ENCODE measurements at places on chromosomes 7 and 10.
A peak's percentile ranks its signal among the peaks of the same experiment; 100 is the strongest.

- DNase-seq = no peak
These were observed 50.6 kb upstream of the IGFBP3 start for GRCh38 chr7:45971661-45972175.

GRCh38 chr7:65798111-65799075, 74.5 kb upstream of the VKORC1L1 start:
- peak; percentile 51 for DNase-seq

DNA sequence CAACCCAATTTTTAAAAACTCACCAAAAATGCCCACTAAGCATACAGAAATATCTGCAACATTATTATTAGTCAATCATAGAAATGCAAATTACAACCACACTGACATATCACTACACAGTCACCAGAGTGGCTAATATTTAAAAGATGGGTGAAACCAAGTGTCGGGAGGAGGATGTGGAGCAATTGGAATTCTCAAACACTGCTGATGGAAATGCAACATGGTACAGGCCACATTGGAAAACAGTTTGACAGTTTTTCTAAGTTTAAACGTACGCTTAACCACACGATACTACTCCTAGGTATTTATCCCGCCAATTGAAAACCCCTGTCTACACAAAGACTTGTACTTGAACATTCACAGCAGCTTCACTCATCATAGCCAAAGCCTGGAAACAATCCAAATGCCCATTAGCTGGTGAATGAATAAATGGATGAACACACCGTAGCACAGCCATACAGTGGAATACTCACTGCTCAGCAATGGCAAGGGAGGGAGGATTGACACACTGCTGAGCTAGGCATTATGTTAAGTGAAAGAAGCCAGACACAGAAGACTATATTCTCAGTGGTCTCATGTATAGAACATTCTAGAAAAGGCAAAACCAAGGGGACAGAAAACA, 16.3 kb downstream of the GCK start:
- DNase-seq = peak; percentile 40

GRCh38 chr7:146216396-146217041, 99.9 kb downstream of the CNTNAP2 start:
- DNase-seq = no peak

- no peak for DNase-seq
These were observed 146.3 kb downstream of the GPR85 start for GRCh38 chr7:112940314-112940732.

GRCh38 chr10:96591946-96592345, 5.1 kb upstream of the TM9SF3 start:
- no peak for DNase-seq

GRCh38 chr10:64109926-64110495, 588.8 kb downstream of the REEP3 start:
- DNase-seq = no peak

DNA sequence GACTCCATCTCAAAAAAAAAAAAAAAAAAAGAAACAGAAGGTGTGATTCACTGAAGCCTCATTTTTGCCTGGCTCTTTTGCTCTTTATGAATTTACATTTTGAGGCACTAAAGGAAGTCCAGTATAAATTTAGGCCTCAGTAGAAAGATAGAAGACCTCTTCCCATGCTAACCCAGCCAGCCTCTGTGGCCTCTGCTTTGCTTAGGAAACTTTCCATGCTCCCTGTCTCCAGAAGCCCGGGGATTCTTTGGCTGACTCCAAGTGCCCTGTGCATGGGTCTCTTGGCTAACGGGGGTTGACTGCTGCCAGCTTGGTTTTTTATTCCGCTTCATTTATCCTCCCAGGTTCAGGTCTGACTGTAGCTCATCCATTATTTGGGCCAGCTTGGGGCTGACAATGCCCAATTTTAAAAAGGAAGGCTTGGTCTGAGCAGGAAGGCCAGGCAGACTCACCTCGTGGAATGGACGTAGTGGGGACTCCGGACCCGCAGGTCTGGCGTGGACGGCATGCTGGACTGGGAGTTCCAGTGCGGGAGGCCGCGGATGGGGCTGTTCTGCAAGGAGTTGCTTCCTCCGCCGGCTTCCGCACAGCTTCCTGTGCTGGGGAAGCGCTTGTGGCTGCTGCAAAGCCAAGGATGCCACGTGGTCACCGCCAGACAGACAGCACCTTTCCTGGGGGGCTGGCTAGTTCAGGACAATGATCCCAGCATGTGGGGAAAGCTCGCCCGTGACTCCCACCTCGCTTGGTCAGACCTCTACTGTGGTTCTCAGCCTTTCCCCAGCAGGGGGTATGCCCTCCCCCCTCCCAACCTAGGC, 72.3 kb downstream of the PRPF18 start:
- no peak for DNase-seq

DNA sequence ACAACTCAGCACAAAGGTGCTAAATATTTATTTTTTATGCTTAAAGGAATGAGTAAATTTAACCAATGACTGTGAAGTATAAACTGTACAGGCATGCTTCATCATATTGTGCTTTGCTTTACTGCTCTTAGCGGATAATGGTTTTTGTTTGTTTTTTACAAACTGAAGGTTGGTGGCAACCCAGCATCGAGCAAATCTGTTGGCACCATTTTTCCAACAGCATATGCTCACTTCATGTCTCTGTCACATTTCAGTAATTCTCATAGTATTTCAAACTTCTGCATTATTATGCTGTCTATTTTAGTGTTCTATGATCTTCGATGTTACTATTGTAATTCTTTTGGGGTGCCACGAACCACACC, 22.8 kb downstream of the BRAF start:
- DNase-seq = no peak

DNA sequence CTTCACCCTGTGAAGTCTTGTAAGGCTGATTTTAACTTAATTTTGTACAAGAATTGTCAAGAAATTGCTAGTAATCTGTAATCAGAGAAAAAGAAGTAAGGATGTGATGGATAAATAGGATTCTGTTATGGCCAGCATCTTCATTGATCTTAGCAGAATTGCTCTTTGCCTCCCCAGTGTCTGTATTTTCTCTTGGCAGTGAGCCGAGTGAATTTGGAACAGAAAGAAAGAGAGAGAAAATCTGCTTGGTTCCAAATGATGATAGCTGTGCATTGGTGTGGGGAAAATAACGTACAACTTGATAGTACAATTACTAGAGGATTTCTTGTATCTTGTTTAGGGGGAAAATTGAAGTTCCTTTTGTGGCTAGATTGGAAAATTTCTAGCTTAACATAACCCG, 34.6 kb downstream of the VTI1A start:
- DNase-seq = no peak

DNA sequence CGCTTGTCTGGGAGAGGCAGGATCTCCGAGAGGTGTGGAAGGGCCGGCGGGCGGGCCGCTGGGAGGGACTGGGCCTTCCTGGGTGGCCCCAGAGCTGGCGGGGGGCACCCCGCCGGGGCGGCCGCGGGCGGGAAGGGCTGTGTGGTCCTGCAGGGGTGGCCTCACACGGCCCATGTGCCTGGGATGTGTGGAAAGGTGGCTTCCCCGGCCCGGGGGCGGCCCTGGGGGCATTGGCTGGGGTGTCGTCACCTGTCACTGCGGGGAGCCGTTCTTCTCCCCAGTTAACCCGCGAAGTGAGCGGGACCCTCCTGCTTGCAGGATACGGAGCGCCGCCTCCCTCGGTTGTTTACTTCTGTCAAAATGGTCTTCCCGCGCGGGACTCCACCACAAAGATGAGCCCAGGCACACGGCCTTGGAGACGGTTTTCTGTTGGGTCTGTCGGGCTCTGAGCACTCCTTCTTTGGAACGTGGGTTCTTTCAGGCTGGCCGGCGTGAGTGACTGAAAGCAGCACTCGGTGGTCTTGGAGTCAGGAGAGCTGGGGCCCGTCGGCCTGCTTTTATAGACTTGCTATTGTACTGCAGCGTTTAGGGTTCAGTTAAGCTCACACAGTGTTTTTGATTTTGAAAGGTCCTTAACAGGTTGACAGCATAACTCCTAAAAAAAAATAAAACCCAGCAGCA, 700 bp downstream of the SMC3 start:
- peak; percentile 25 for DNase-seq

DNA sequence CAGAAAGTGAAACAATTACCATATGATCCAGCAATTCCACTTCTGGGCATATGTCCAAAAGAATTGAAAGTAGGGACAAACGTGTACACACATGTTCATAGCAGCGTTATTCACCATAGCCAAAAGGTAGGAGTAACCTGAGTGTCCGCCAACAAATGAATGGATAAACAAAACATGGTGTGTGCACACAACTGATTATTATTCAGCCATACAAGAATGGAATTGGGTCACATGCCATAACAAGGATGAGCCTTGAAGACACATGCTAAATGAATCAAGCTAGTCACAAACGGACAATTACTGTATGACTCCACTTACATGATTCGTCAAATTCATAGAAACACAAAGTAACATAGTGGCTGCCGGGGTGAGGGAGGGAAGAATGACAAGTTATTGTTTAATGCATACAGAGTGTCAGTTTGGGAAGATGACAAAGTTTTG, 4.1 kb upstream of the OIT3 start:
- peak; percentile 9 for DNase-seq

DNA sequence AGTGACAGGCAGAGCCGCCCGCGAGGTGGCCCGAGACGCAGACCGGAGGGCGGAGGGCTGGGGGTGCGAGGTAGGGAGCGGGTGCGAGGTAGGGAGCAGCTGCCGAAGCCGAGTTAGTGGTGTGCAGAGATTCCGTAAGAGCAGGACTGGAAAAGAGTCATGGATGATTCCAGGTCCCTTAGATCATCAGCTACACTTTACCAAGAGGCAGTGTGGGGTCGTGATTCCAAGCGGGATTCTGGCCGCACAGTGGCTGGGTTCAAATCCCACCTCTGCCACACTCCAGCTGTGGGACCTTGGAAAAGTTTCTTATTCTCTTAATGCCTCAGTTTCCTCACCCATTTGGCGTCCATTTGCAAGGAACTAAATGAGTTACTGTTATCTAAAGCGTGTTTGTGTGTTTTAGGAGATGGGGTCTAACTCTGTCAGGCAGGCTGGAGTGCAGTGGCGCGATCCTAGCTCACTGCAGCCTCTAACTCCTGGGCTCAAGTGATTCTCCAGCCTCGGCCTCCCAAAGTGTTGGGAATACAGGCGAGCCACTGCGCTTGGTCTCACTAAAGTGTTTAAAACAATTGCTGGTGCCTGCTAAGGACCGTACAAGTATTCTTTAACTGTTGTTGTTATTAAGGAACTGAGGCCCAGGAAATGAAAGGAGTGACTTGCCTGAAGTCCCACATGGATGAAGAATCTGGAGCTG, 1.1 kb downstream of the NDUFB2 start:
- no peak for DNase-seq

DNA sequence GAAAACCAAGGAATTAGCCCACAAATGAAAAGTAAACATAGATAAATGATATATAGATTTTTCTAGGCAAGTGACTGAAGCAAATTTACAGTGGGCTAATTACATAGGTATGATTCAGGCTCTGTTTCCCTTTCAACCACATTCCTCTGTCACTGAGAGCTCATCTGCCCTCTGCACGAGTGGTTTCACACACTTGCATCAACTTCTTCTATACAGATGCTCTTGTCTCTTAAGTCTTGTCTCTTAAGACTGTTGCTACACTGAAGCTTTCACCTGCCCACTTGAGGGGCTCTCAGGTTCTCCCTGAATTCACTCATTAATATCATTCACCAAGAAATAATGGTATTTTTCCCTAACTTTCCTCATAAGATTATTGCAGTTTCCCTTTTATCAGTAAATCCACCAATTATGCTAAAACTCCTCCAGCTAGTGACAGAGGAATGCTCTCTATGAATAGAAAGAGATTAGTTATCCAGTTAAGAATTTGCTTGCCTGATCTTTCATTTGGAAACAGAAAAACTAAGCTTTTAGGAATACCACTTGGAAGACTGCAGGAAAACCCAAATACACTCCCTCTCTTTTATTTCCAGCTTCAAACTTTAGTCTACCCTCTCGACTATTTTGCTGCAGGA, 95.7 kb downstream of the ELAPOR2 start:
- no peak for DNase-seq

DNA sequence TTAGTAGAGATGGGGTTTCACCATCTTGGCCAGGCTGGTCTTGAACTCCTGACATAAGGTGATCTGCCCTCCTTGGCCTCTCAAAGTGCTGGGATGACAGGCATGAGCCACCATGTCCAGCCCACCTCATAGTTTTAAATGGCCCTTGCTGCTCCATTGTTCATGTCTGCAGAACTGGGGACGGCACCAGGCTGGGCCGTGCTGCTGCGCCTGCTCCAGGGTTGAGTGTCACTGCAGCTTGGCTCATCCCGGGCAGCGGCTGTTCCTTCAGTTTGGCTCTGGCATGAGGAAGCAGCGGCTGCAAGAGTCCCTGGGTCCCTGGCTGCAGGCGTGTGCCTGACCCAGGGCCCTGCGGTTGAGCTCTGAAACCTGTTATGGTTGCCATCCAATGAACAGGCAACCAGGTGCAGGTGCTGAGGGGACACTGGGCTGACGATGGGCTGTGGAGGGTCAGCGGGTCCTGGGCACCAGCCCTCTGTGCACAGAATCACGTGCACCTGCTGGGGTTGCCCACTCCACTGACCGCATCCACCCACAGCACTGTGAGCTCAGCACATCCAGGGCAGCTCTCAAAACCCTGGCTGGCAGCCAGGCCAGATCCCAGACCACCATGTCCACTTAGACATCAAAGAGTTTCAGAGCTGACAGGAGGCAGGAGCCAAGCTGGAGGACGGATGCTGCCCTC, 70.2 kb upstream of the PPP2R2D start:
- no peak for DNase-seq

DNA sequence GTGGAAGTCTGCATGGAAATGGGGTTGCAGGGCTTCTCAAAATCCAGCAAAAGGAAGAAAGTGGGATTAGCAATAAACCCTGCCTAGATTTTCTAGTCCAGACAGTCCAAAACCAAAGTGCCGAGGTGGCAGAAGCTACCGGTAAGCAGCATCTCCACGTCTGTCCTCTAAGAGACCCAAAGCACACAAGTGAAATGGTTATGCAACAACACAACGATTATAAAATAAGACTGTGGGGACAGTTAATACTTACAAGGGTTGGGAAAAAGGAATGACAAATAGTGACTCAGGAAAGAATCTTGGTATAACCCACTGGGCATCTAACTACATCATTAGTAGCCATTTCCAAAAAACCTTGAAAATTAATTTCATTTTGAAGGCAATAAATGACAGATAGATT, 24.7 kb downstream of the CREB3L2 start:
- no peak for DNase-seq

- DNase-seq = peak; percentile 49
These were observed 15.2 kb upstream of the CPA1 start for GRCh38 chr7:130365088-130365487.

GRCh38 chr7:152392254-152392653, 43.5 kb downstream of the KMT2C start:
- DNase-seq = no peak

Measured in RPMI7951 (cell line).